ENCODE measurements at places on chromosomes 5 and 9.

- no peak for DNase-seq
These were observed 536 bp upstream of the COMMD10 start for GRCh38 chr5:116084287-116084691.

DNA sequence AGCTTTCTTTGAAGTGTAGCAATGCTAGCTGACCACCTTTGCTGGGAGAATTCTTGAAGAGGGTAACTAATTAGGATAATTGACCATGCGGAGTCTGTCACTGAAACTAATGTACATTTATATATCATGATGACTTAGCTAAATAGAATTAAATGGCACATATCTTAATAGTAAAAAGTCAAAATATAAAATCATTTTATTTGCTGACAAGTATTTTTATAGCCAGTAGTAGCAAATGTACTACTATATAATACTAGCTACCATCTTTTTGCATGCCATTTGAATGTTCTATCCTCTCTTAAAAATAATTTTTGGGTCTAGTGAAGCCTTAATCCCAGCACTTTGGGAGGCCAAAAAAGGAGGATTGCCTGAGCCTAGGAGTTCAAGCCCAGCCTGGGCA, 605.8 kb upstream of the COX7C start:
- DNase-seq = no peak

DNA sequence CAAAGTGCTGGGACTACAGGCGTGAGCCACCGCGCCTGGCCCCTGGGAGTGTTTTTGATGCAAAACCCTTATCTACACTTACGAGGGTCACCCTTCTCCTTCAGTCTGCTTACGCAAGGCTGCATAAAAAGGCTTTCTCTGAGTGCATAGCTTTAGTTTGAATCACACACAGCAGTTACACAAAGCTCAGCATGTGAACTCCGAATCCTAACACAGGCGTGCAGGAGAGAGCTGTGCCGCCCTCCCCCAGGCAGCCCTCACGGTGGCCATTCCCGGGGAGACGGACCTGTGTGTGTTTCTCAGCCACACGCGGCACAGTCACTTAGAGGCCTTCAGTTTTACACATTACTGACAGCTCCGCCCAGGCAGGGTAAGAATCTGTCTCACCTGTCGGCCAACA, 26.7 kb downstream of the EXD3 start:
- no peak for DNase-seq

- no peak for DNase-seq
These were observed 29.2 kb downstream of the LHX3 start for GRCh38 chr9:136175616-136176197.

DNA sequence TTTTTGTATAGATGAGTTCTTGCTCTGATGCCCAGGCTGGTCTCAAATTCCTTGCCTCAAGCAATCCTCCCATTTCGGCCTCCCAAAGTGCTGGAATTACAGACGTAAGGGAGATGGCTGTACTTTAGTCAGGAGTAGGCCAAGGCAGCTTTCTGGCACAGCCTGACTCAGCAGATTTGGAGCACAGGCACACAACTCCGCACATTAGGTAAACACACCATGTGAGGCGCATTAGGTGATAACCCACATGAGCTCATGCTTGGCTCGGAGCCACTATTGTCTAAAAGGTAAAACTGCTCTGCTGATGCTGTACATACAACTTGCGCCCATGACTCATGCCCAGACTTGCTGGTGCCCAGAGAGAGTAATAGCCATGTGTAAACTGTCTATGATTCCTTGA, 1157.9 kb downstream of the TAF11L14 start:
- no peak for DNase-seq
